ENCODE measurements at places on chromosomes 13 and 19.
A peak's percentile ranks its signal among the peaks of the same experiment; 100 is the strongest.

GRCh38 chr19:48933382-48933932 is at the start of gene DHDH:
Gene DHDH (plus strand): TSS chr19:48933699. CDS start chr19:48933722, 23 bp downstream.
- peak; percentile 68 for DNase-seq
- H3K4me1 ChIP-seq: peaks cover 10% of the 10 kb centered on the region
- H3K4me3 ChIP-seq: peak within 1 kb of the TSS; percentile 81
- no peaks in the 10 kb centered on the region for H3K36me3 ChIP-seq
- H3K27ac ChIP-seq: no peak within 1 kb of the TSS
- H3K27me3 ChIP-seq: no peaks in the 10 kb centered on the region

DNA sequence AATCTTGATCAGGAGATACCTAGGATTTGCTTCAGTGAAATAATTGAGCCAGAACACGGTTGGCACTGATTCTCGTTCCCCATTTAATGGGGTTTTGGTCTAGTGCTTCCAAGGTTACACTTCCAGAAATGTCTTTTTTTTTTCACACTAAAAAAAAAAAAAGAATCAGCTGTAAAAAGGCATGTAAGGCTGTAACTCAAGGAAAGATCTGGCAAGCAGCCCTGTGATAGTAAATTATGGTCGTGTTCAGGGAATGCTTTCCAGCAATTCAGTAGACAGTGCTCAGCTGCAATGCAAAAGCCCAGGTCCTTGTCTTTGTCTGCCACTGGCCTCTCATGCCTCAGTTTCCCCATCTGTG is 27.2 kb upstream of the NDUFS7 start:
- no peaks in the 10 kb centered on the region for H3K27me3 ChIP-seq
- H3K27ac ChIP-seq: no peak overlapping the region
- H3K4me1 ChIP-seq: peaks cover 9% of the 10 kb centered on the region
- no peak for DNase-seq

- H3K27ac ChIP-seq: no peak overlapping the region
- no peak for DNase-seq
- no peak overlapping the region for H3K4me3 ChIP-seq
- peaks cover 35% of the 10 kb centered on the region for H3K27me3 ChIP-seq
- H3K36me3 ChIP-seq: no peaks in the 10 kb centered on the region
- H3K4me1 ChIP-seq: peaks cover 5% of the 10 kb centered on the region
Measured at GRCh38 chr13:23159205-23159759, 21.5 kb upstream of the SGCG start.

GRCh38 chr13:50779443-50780200 is 63.9 kb downstream of the DLEU7 start:
- no peaks in the 10 kb centered on the region for H3K36me3 ChIP-seq
- no peak overlapping the region for H3K27ac ChIP-seq
- H3K4me3 ChIP-seq: no peak overlapping the region

DNA sequence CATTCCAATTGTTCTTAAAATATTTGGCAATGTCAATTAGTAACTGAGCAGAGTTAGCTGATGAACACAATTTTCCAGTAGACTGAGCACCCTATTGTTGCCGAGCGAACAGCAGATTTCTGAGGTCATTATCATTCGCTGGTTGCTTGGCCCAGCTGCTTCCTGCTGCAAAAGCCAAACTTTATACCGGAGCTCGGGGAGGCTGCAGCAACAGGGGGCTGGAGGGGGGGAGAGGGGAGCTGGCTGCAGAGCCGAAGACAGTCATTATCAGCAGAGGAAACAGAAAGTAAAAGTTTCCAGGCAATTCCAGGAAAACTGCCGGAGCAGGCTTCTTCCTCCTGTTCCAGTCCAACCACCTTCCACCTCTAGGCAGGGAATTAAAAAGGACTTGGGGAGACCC is 77.9 kb downstream of the ZNF536 start:
- H3K36me3 ChIP-seq: no peaks in the 10 kb centered on the region
- DNase-seq: no peak
- H3K4me1 ChIP-seq: no peaks in the 10 kb centered on the region
- no peak overlapping the region for H3K27ac ChIP-seq
- no peak overlapping the region for H3K4me3 ChIP-seq

DNA sequence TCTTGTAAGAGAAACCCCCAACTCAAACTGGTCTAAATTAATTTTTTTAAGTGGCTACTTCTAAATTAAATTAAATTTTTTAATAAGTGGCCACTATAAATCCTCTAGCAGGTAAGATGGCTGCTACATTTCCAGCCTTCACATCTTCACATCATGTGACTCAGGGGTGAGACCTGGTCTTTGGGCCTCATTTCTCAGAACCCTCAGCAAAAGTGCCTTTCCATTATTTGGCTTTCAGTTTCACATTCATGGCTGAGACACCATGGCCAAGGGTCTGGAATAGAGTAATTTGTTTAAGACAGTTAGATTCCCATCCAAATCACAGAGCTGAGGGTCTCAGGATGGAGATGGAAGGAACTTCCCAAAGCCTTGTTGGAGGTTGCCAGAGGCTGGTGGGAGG is 47.5 kb downstream of the DCT start:
- H3K4me3 ChIP-seq: no peak overlapping the region
- no peaks in the 10 kb centered on the region for H3K36me3 ChIP-seq
- no peaks in the 10 kb centered on the region for H3K27me3 ChIP-seq
- H3K27ac ChIP-seq: no peak overlapping the region
- no peak for DNase-seq

GRCh38 chr19:46000491-46001246 is 5.4 kb downstream of the CCDC61 start:
- peak overlapping the region; percentile 64 for H3K4me3 ChIP-seq
- peak overlapping the region; percentile 84 for H3K27ac ChIP-seq
- peaks cover 5% of the 10 kb centered on the region for H3K36me3 ChIP-seq
- peaks cover 28% of the 10 kb centered on the region for H3K4me1 ChIP-seq
- H3K27me3 ChIP-seq: peaks cover 12% of the 10 kb centered on the region

- no peak overlapping the region for H3K4me3 ChIP-seq
- H3K4me1 ChIP-seq: peaks cover 15% of the 10 kb centered on the region
- DNase-seq: peak; percentile 48
- no peak overlapping the region for H3K27ac ChIP-seq
- no peaks in the 10 kb centered on the region for H3K27me3 ChIP-seq
- peaks cover 81% of the 10 kb centered on the region for H3K36me3 ChIP-seq
Measured at GRCh38 chr19:46678110-46678732, 17.2 kb upstream of the DACT3 start.

DNA sequence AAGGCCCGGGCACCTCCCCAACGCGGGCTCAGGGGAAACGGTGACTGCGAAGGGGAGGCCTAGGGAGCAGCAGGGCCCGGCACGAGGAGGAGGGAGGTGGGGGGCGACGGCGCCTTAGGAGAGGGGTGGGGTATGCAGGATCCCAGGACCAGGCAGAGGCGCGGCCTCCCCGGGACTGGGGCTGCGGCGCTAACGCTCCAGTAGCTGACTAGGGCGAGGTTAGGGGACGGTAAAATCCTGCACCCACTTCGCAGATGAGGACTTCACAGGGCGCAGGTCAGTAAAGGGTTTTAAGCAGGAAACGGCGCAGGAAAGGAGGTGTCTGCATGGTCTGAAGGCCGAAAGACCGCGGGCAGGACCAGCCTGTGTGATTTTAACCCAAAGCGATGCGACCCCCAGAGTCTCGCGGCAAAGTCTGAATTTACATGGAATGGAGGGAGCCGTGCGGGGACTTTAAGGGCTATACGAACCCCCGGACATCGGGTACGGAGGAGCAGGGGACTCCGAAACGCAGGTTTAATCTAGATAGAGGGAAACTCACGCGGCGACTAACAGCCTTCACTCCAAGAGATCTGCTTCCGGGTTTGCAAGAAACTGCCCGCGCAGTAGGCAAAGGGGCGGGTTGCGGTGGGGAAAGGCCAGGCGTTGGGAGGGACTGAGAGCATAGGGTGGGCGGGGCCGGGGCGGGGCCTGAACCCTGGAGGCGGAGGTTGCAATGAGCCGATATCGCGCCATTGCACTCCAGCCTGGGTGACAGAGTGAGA is at the start of gene ZNF665:
TSS of gene ZNF665 (minus strand) at position 588 of the 764 bp plus-strand sequence. CDS start 10,460 bp downstream, outside the sequence.
- H3K4me3 ChIP-seq: peak within 1 kb of the TSS; percentile 82

DNA sequence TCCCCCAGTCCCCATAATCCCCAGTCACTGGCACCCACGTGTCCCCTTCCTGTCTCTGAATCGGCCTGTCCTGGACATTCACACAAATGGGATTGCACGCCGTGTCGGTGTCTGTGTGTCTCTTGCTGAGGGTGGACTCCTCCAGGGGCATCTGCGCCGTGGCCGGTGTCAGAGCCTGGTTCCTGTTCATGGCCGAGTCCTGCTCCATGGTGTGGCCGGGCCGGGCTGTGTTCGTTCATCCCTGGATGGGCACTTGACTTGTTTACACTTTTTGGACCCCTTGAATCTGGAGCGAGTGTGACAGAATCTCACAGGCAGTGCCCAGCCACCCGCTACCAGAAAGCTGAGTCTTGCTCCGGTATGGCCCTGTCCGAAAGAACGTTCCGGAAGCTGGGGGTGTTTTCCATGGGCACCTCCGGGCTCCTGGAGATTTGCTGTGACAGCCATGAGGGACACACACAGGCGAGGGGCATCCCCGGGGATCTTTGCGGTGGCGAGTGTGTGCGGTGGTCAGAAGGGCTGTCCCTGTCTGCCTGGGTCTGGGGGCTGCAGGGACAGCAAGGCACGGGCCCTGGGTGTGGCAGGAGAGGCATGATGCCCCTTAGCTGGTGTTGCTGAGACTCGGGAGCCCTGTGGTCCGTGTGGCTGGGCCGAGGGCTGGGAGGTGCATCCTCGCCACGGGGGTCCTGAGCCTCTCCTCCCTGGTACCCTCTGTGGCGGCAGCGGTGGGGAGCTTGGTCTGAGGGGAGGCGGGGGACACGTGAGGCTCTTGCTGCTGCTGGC is 6.4 kb upstream of the MEX3D start:
- H3K4me3 ChIP-seq: no peak overlapping the region
- DNase-seq: no peak
- peaks cover 10% of the 10 kb centered on the region for H3K36me3 ChIP-seq

DNA sequence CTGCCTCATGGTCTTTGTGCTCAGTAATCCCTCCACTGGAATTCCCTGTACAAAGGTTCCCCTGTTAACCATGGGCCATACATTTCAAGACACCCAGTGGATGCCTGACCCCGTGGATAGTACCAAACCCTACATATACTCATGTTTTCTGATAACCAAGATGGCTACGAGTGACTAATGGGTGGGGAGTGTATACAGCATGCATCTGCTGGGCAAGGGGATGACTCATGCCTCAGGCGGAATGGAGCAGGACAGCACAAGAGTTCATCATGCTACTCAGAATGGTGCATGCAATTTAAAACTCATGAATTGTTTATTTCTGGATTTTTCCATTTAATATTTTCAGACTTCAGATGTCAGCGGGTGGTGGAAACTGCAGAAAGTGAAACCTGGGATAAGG is 13.3 kb upstream of the FGF9 start:
- H3K4me3 ChIP-seq: no peak overlapping the region
- H3K27ac ChIP-seq: no peak overlapping the region
- no peaks in the 10 kb centered on the region for H3K36me3 ChIP-seq
- peaks cover 50% of the 10 kb centered on the region for H3K27me3 ChIP-seq
- DNase-seq: no peak
- no peaks in the 10 kb centered on the region for H3K4me1 ChIP-seq
